A549 (cell line): ENCODE measurements at places on chromosomes 1 and 21.

DNA sequence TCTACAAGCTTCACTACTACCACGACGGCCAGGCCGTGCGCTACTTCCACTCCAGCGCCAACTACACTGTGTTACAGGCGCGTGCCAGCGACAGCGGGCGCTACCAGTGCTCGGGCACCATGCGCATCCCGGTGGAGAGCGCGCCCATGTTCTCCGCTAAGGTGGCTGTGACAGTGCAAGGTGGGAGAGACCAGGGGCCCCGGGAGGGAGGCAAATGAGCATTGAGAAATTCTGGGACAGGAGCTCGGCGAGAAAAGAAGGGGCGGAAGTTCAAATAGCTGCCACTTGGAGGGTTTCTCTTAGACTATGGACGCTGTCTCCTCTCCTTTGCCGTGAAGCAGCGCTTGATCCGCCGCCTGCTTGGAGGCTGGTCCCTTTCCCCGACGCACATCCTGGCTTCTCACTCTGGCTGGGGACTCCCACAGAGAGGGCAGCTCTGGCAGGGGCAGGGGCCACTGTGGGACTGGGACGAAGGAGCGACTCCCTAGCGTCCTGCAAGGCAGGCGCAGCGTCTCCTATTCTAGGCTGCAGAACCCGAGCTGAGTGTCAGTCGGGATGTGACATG lies 4.6 kb downstream of the FCRLB start:
- DNase-seq = peak; percentile 60

GRCh38 chr1:50181027-50181663 lies 72.4 kb downstream of the ELAVL4 start:
- no peak for DNase-seq

GRCh38 chr1:185520188-185520920 lies 203.3 kb upstream of the IVNS1ABP start:
- peak; percentile 5 for DNase-seq

DNA sequence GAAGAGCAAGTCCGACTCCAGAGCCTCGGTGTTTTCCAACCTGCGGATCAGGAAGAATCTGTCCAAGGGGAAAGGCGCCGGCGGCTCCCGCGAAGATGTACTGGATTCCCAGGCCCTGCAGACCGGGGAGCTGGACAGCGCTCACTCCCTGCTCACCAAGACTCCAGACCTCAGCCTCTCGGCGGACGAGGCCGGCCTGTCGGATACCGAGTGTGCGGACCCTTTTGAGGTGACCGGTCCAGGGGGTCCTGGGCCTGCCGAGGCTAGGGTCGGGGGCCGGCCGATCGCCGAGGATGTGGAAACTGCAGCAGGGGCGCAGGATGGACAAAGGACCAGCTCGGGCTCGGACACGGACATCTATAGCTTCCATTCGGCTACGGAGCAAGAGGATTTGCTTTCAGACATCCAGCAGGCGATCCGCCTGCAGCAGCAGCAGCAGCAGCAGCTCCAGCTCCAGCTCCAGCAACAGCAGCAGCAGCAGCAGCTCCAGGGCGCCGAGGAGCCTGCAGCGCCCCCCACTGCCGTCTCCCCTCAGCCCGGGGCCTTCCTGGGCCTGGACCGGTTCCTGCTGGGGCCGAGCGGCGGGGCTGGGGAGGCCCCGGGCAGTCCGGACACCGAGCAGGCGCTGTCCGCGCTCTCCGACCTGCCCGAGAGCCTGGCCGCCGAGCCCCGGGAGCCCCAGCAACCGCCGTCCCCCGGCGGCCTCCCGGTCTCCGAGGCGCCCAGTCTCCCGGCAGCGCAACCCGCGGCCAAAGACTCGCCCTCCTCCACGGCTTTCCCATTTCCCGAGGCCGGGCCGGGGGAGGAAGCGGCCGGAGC lies 827 bp downstream of the FMN2 start:
- DNase-seq = peak; percentile 73

DNA sequence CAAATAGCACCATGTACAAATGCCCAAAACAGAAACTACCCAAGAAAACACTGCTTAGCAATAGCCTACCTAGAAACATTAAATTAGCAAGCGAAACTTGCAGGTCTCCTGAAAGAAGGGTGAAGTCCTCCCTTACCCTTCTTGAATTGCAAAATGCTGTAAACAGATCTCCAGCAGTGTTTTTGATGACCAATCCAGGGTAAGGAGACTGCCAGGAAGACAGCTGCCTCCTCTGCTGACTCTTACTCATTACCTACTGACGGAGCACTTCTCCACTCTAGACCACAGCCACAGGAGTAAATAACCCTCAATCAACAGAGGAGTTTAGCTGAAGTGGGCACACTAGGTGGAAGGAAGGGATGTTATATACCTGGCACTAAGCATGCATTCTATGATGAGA lies 32.2 kb upstream of the GADD45A start:
- peak; percentile 29 for DNase-seq

DNA sequence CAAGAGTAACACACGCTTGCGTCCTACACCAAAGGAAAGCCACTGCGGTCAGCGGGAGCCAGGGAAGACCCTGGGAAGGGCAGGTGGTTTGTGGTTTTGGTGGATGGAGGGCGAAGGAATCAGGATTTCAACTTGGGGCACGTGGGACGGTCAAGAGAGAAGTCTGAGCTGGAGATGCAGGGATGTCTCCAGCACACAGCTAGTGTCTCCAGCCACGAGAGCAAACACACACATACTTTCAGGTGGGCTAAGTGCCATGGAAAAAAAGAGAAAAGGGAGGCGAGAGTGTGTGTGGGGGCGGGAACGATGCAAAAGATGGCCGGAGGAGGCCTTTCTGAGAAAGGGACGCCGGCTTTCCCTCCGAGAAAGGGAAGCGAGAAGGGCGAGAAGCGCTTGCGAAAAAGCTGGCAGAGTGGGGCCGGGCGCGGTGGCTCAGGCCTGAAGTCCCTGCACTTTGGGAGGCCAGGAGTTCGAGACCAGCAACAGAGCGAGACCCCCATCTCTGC lies 1.4 kb upstream of the SRRM1 start:
- DNase-seq = no peak

DNA sequence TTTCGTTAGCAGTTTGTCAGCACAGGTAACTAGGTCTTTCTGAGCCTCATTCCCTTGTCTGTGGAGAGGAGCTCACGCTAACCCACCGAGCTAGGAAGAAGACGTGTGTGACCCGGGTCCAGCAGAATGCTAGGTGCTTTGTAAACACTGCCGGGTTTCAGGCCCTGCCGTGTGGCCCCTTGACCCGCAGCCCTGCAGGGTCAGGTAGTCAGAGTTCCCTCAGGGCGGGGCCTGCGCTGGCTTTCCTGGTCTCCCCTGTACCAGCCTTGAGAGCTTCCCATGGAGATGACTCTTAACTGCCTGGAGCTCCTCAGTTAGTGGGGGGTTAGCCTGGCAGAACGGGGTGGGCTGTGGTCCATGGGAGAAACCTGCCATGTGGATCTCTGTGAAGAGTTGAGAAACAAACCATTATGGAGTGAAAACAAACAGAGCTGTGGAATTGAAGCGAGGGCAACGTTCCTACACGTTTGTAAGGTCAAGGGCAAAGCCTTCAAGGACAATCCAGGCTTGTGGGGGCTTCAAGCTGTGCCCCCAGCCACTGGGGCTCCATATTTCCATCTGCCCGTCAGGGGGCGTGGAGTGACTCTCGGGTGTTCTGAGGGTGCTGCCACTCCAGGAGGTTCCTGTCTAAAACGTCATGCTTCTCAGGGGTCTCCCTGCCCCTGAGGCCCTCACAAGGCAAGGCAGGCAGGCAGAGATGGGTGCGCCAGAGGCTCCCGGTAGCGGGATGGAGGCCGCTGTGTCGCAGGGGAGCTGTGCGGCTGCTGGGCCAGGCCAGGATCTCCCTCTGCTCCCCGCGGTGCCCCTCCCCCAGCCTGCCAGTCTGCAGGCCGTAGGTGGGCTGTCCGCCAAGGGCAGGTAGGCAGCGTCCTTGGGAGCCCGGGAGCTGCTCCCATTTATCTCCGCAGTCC lies 23.8 kb downstream of the LHX4 start:
- no peak for DNase-seq

GRCh38 chr1:243287123-243287460 lies 31.3 kb downstream of the SDCCAG8 start:
- DNase-seq = no peak

DNA sequence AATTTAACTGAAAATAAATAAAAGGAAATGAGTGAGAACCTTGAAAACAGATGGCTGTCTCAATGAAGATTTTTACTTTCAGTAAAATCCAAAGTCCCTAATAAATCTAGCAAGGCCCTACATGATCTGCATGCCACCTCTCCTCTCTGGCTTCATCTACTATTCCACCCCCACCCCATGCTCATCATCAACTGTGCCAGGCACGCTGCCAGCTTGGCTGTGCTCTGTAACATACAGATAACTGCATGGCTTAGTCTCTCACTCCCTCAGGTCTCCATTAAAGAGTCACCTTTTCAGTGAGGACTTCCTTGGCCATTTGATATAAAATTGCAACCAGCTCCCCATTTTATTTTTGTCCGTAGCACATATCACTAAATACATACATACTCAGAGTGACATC lies 26.7 kb downstream of the RGSL1 start:
- no peak for DNase-seq

- DNase-seq = no peak
These were observed 11.8 kb downstream of the PSEN2 start for GRCh38 chr1:226882187-226882586.

GRCh38 chr1:47689894-47690293 lies 252.1 kb downstream of the FOXD2 start:
- DNase-seq = no peak

DNA sequence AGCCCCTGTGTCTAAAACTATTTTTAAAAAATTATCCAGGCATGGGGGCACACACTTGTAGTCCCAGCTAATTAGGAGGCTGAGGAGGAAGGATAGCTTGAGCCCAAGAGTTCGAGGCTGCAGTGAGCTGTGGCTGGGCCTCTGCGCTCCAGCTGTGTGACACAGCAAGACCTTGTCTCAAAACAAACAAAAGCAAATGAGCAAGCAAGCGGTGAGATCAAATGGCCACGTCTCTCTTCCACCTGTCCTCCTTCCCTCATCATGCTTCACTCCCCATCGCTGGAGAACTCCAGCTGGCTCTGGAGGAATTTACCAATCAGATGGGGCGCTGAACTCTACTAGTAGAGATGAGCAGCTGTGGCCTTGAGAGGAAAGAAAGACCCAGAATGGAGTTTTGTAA lies 14.0 kb upstream of the REN start:
- DNase-seq = no peak

DNA sequence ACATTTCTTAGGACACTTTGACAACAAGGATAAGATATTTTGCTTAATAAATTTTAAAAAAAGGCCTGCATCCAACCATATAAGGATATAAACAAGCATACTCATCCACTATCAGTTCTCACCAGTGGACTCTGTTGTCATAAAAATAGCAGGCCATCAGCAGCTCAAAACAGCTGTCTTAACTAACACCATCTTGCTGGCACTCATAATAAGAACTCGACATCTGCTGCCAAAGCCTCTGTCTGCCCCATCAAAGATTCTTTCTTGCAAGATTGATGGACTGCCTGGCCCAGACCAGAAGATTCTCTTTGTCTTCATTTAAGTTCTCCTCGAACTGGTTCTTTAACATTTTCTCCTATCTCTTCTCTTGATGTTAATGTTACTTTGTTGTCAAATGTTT lies 10.1 kb downstream of the JMJD4 start:
- no peak for DNase-seq

GRCh38 chr1:53416269-53416813 lies 42.9 kb upstream of the DMRTB1 start:
- no peak for DNase-seq

GRCh38 chr1:90834886-90835660 lies 118.0 kb upstream of the BARHL2 start:
- no peak for DNase-seq

- DNase-seq = peak; percentile 97
These were observed 268.9 kb downstream of the HHAT start for GRCh38 chr1:210597555-210598134.

- no peak for DNase-seq
These were observed at the start of gene PODN for GRCh38 chr1:53061859-53062707. Gene PODN, plus strand, starts transcription at chr1:53062213. Its CDS starts 7,643 bp downstream, at chr1:53069856.

GRCh38 chr1:36510418-36510817 lies 27.7 kb upstream of the CSF3R start:
- no peak for DNase-seq

GRCh38 chr21:41453198-41453597 lies 27.2 kb downstream of the MX1 start:
- DNase-seq = no peak

- no peak for DNase-seq
These were observed 939 bp upstream of the MFAP2 start for GRCh38 chr1:16981269-16981849.

- DNase-seq = peak; percentile 54
These were observed 36.7 kb downstream of the CAPN2 start for GRCh38 chr1:223748773-223749733.

DNA sequence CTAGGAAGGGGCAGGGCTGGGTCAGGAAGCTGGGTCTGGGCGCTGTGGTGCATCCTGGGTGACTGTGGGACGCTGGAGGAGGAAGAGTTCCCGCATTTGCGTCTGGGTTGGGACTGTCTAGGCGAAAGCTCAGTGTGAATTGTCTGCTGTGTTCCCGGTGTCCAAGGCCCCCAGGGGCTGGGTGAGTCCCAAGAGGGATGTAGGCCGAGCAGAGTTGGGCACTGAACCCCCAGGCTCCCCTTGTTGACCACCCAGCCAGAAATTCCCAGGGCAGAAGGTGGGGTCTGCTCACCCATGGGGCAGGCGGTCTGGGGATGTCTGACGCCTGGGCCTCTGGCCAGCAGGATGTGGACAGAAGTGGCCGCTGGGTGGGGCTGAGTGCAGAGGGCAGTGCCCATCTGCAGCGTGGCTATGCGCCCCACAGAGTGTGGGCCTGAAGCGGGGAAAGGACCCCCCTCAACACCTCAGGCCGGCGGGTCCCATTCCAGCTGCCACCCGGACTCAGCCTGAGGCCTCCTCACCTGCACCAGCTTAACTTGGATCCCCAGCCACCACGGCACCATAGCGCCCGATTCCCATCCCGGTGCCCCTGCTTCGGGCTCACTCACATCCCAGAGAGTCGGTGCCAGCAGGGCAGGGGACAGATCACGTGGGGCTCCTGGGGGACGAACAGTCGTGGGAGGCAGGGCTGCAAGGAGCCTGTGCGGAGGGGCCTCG lies 37.0 kb upstream of the POFUT2 start:
- peak; percentile 67 for DNase-seq

- no peak for DNase-seq
These were observed 35.5 kb downstream of the IFNAR1 start for GRCh38 chr21:33360281-33360680.
